ENCODE measurements at places on chromosomes 11 and 22.

GRCh38 chr22:44068422-44069191 is 44.5 kb downstream of the PARVB start:
- DNase-seq: no peak

DNA sequence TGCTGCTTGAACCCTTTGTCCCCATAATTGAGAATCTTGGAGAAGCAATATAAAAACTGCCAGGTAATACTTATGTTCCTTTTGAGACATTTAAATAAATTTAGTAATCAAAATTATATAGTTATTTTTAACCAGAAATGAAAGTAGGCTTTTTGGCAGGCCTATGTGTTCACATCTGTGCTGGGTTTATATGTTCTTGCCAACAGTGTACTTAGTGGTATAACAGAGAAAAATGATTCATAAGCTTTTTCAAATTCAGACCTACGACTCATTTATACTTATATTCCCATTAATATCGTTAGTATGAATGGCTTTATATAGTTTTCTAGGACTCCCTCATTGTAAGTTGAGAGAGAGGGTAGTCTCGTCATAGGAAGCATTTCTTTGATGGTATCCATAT is 79.0 kb downstream of the DDX10 start:
- DNase-seq: no peak

DNA sequence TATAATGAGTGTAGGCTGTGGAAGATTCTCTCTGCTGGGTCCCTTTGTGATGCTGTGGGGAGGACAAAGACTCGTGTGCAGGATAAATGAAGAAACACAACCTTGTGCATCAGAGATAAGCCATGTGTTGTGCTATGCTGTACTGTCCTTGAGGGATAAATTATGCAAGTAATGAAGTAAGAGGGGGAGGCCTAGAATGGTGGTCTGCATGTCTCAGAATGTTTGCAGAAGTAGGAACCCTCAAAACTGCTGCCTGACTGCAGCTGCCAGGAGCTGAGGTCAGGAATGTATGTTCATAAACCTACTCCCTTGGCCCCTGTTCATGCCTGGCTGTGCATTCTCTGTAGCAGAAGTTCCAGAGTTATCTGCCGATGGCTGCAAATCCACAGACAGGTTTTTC is 4.6 kb upstream of the SMCO4 start:
- DNase-seq: no peak

DNA sequence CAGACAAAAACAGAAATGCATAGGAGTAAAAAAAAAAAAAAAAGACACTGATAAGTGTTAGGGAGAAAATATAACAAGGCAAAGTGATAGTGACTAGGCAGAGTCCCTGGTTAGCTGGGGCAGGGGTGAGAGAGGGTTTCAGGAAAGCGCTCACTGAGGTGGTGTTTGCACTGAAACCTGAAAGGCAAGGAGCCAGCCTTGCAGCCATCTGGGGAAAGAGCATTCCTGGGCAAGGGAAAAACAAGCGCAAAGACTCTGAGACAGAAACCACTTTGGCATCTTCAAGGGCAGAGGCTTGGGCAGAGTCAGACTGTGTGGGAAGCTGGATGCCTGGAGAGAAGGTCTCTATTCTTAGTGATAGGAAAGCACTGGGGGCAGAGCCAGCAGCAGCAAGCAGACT is 14.5 kb downstream of the CLMP start:
- DNase-seq: no peak

DNA sequence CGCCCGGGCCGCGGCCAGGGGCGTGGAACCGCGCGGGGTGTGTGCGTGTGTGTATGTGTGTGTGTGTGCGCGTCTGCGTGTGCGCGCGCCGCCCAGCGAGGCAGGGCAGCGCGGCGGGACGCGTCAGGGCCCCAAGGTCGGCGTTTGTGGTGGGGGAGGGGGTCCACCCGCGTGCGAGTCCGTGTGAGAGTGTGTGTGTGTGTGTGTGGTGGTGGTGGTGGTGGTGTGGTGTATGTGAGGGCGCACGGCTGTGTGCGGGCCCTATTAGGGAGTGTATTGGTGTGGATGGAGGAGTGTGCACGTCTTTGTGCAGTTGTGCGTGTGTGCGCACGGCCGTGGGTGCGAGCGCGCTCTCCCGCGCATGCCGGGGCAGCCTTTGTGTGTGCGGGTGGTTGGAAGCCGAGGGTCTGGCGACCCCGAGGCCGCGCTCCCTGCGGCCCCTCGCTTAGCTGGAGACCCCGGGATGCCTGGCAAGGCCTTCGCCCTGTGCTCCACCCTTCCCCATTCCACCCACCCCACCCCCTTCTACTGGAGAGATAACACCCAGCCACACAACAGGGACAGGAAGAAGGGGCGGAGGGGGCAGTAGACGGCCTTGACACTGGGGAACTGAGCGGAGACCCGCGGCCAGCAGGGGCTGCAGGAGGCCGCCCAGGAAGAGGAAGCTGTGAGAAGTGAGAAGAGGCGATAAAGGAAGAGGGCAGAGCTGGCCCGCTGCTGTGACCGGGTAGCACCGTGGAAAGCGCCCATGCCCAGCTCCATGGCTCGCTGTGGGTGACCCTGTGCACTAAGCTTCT is 528 bp upstream of the ARRB1 start:
- no peak for DNase-seq

DNA sequence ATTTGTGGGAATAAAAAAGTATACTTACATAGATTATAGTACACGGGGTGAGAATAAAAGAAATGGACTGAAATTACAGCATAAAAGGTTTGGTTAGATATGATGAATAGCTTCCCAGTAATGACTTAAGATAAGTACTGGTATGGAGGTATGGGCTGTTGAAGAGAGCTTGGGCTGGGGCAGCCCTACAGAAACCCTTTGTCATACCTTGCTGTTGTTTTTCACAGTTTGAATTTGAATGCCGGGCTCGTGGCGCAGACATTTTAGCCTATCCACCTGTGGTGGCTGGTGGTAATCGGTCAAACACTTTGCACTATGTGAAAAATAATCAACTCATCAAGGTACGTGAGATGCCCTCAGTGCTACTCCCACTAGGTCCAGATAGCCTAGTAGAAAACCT is 42.3 kb upstream of the RBX1 start:
- no peak for DNase-seq

DNA sequence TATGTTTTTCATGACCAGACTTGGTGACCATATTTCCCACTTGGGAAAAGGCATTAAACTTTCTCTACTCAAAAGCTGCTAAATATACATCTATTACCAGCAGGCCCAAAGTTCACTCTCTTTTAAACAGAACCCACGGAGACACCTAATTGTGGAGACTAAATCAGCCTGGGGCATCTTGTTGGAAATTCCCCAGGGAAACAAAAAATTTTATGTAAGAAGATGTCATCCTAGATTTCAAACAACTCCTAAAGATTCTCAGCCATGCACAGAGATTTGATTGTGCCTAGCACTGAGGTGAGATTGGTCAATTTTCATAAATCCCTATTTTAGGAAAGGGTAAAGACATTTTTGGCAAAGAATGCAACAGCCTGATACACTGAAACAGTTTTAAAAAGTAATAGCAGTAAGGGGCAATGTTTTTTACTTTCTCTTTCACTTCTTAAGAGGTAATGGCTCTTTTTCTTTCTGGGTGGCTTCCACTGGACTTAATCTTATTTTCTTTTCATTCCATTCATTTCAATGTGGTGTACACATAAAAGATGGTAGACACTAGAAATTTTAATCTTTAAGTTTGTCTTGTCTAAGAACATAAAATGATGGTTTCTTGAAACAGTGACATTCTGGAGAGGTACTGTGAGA is 9.6 kb downstream of the OR52N2 start:
- DNase-seq: no peak

GRCh38 chr11:28049338-28050216 is 58.4 kb downstream of the KIF18A start:
- DNase-seq: peak; percentile 64

GRCh38 chr11:108069947-108070346 is 51.4 kb upstream of the ACAT1 start:
- peak; percentile 4 for DNase-seq

- DNase-seq: no peak
These were observed 4.1 kb upstream of the RTN4R start for GRCh38 chr22:20272174-20272573.

- peak; percentile 85 for DNase-seq
These were observed 73.7 kb upstream of the PLET1 start for GRCh38 chr11:112334381-112334780.

- DNase-seq: no peak
These were observed 30.6 kb downstream of the PACSIN2 start for GRCh38 chr22:42984397-42984796.

DNA sequence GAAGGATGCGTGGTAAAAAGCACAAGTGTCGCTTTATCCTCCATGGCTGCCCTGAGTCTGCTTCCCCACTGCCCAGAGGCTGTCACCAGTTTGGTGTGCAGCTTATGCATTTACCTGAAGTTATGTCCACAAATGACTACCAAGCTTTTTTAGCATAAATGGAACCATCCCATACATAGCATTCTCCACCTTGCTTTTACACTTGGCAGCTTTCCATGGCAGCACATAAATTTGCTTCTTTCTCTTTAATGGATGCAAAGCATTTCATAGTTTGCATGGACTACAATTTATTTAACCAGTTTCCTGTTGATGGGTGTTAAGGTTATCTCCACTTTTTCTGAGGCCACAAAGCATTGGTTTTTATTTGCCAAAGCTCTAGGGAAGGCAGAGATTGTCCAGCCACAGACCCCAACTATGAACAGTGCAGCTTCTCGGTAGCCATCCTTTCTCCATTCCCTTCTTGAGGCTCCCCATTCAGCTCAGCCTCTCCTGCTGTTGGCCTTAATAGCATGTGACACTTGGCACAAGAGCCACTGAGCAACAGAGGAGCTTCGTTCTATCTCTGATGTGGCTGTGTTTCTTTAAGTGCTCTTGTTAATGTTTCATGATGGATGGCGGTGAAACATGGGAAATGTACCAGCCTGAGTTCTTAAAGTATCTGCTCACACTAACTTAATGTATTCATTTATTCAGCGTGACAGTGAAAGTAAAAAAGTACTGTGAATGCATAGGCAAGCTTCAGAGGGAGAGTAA is 59.8 kb upstream of the NAV2 start:
- DNase-seq: no peak

DNA sequence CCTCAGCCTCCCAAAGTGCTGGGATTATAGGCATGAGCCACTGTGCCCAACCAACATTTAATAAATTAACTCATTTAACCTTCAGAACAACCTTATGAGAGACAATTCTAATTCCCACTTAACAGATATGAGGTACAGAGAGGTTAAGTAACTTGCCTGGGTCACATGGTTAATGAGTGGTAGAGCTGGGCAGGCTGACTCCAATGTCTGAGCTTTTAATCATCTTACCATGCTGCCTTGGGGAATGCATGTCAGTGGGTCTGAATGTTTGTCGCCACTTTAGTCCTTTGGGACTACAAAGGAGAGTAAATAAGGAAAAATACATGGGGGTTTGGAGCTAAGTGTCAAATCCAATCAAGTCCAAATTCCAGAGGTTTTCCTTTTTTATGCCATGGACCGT is 11.2 kb upstream of the PIK3C2A start:
- no peak for DNase-seq

- DNase-seq: no peak
These were observed 3.9 kb upstream of the TAGLN start for GRCh38 chr11:117195258-117195657.

DNA sequence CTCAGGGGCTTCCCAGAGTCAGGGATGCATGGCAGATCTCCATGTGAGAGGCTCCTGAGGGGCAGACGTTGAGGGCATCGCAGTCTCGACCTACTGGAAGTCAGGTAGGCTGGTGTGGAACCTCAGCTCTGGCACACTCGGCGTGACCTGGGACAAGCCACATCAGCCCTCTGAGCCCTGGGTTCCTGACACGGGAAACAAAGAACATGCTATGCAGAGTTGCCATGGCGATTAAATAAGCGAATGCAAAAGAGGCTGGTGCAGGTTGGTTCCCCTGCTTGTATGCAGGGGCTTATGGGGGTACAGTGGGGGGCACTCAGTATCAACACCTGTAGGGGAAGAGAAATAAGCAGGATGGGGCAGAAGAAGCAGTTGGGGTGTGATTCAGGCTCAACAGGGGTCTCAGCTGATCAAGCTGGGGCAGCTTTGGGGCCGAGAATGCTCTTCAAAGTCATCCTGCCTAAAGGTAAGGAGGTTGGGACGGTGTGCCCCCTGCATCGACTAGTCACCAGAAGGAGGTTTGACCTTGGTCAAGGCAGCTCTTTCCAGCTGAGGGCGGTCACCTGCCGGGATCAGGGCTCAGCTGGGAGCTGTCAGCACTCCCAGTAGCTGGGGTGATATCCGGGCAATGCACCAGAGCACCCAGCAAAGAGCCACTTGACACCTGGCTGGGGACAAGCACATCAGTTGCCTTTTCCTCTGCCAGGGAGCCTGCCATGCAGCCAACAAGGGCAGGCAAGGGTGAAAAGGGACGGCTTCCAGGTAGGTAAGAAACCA is 442.7 kb downstream of the MIAT start:
- no peak for DNase-seq

DNA sequence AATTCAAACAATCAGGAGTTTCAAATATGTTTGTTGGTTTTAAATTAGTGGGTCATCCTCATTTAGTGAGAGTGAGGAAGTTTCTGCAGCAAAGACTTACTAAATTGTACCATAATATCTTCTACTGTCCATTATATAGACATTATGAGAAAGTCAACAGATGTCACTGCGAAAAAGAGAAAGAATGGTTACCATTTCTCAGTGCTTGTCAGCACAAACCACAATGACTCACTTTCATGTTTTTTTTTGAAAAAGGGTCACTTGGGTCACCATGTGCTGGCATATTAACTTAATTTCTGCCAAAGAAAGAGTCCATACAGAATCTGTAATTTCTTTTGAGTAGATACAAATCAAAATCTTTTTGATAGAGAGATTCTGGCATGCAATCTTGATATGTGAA is 924.6 kb upstream of the FAT3 start:
- no peak for DNase-seq

DNA sequence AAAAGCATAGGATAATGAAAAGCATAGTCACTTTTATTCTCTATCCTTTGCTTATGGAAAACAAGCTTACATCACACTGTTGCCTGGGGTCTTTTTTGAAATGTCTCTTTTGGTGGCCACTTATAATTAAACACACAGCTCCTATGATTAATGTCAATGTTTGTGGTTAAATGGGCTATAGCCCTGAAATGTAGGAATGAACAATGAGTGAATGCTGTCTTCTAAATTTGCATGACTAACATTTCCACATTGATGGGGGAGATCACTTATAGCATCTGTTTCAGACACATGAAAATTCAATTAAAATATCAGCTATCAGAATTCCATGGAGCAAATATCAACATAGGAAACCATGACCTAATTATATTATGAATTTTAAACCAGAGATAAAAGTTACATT is 171.4 kb upstream of the FAT3 start:
- DNase-seq: no peak

DNA sequence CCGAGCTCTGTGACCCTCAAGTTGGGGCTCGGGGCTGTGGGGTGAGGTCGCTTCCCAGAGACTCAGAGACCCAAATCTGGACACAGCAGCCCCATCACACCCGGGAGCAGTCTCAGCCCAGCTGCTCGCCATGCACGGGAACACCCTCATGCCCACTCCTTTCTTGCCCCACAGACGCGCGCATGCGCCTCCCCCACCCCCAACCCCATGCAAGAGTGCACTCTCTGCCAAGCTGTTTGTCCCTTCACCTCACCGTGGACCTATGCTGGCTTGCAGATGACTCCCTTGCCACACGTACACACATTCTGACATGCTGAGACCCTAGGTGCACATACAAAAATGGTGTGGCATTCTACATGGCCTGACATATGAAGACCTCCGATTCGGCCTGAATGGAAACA is 478 bp upstream of the CD248 start:
- DNase-seq: no peak

GRCh38 chr22:26708256-26709009 is 51.0 kb downstream of the MIAT start:
- DNase-seq: no peak

- no peak for DNase-seq
These were observed 72.7 kb downstream of the KCNQ1 start for GRCh38 chr11:2517386-2518064.

All from RWPE1 (cell line).